Stimulated activated CD8-positive, alpha-beta memory T cell treated with anti-CD3 and anti-CD28 coated beads, Interleukin-7, amount 100 ng/mL, for 1 hour (primary cell): ENCODE measurements at places on chromosomes 4 and X.

- no peak for DNase-seq
Measured at GRCh38 chr4:142095886-142096605, 459.7 kb downstream of the IL15 start.

GRCh38 chr4:185637163-185637875 is 102.0 kb upstream of the PDLIM3 start:
- DNase-seq, result no peak

DNA sequence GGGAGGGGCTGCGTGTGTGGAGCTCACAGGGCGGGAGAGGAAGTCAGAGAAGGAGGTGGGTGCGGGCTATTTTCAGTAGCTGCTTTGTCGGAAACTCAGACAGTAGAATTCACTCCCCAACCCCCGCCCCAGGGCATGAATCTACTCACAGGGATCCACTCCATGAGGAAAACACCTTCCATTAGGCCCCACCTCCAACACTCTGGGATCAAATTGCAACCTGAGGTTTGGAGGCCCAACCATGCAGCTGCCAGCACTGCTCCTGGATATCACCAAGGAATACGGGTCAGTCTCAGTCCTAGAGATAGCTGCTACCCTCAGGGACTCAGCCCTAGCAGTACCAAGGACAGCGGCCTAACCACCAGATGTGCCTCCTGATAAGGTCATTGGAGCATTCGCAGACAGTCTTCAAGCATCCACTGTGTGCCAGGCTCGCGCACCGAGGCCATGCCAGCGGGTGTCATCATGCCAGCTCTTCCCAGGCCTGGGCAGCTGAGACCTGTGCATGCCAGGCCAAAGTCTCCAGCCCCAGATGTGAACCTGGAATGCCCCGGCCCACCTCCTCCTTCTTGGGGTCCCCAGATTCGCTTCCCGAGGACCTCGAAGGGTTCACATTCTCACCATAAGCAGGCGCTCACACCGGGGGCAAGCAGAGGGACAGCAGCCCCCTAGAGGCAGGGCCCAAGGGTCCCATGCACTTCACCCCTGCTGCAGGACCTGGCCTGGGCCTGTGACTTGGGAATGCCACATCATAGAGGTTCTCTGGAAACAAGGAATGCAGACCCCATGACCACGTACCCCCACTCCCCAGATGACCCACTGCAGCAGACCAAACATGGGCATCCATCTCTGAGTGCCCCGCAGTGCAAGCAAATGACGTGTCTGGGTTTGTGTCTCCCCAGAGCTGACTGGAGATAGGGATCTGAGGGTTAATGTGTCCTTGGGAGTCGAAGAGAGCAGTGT is 102.3 kb downstream of the ADRA2C start:
- no peak for DNase-seq

GRCh38 chr4:40924096-40924792 is 174.5 kb downstream of the NSUN7 start:
- peak; percentile 38 for DNase-seq

DNA sequence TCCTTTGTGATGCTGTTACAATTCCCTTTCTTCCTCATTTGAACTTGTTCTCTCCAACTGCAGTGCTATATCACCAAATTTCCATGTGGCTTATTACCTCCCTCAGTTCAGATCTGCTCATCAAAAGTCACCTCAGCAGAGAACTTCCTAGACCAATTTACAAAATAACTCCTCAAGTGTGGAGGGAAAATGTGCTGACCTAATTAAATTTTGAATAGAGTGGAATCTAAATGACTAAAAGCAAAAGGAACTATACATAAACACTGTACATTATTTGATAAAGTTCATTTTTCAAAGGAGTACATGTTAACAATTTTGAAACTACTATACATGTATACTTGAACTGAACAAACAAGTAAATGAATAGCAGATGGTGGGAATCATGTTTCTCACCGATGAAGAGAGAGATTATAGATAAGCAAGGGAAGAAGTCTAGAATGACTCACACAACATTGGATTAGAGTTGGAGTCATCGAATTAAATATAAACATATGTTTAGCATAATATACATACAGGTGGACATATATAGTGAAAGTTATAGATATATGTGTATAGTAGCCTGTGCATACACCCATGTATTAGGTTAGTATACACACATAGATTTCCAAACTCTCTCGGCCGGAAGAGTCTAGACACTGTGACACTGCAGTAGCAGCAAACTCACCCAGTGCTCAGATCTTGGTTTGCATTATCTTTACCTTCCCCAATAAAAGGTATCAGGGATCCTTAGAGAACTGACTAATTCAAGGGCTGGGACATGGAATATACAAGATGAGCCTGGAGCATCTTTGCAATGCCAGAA is 318.7 kb downstream of the PCDH18 start:
- no peak for DNase-seq

GRCh38 chrX:115499112-115499805 is 61.7 kb upstream of the PLS3 start:
- DNase-seq, result no peak

- no peak for DNase-seq
Measured at GRCh38 chrX:121958886-121959285, 911.5 kb downstream of the GLUD2 start.

- no peak for DNase-seq
Measured at GRCh38 chr4:150462743-150463142, 119.2 kb upstream of the MAB21L2 start.

DNA sequence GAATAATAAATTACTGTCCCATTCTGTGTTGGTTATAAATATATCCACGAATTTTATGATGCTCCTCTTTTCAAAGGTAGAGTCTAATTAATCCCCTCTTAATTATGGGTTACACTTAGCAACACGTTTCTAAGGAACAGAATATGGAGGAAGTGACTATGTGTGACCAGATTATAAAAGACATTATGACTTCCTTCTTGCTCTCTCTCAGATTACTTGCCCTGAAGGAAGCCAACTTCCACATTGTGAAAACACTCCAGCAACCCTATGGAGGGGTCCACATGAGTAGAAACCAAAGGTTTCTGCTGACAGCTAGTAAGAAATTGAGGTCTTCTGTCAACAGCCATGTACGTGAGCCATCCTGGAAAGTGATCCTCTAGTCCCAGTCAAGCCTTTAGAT is 59.3 kb downstream of the WDFY3 start:
- no peak for DNase-seq

GRCh38 chrX:140821280-140821679 is 111.7 kb downstream of the LINC00632 start:
- DNase-seq, result no peak

DNA sequence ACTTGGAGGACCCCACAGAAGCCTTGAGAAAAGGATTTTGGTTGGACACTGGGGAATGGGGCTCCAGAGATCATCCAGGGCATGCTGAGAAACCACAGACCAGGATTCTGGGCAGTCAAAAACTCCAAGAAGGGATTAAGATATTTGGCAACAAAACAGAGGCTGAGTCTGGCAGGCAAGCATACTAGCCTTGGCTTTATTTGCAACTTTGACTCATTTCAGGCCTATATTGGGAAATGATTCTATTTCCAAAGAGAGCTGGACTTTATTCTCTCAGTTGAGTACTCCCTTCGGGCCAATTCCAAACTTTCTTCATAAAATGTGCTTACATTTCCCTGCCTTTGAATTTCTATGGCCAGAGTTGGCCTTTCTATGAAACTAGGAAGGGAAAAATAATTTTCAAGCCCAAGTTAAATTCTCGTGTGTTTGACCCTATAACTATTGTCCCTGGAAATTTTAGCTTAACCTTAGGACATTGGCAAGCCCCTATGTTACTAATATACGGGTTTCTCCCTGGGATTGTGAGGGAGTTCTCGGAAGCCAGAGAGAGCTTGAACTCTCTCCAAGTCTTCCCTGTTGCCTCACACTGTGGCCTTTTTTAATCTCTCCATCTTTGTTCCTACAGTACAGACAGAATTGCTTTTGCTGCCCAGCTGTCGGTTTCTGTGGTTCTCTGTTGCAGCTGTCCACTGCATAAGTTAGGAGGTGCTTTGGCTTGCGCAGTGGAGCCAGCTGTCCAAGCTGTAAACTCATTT is 112.6 kb upstream of the FAM9A start:
- no peak for DNase-seq

DNA sequence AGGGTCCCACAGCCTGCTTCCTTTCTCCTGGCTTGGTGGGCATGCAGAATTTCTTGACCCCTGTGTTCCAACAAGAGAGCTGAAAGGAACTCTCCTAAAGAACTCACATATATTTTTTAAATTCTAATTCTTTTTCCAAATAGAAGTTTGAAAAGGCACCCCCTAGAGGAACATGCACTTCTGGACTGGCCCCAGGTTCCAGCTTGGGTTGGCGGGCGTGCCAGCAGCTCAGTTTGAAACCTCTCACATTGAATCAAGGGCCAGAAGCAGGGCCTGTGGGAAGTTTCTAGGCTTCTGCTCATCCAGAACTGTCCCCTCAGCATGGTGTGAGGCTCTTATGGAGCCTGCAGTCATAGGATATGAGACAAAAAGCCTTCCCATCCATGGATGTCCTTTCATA is 132.6 kb downstream of the ATG4A start:
- no peak for DNase-seq

GRCh38 chrX:47234583-47234982 is 1.8 kb downstream of the USP11 start:
- no peak for DNase-seq

DNA sequence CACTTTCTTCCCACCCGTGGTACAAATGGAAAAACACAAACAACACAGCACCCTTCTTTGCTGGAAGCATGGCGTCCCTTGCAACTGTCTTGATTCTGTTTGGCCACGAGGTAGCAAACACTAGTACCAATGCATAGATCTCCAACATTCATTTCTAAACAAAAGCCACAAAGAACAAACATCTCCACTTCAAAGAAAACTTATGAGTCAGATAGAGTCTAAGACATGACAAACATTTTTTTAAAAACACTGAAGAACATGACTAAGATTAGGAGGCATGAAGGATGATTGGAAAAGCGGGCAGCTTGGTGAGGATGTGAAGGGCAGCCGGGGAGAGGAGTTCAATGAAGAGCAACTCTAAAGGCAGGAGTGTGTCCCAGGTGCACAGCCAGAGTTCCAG is 197.6 kb upstream of the FAM9B start:
- no peak for DNase-seq

- no peak for DNase-seq
Measured at GRCh38 chr4:118400356-118400755, 47.6 kb upstream of the PRSS12 start.

GRCh38 chr4:51830156-51830720 is 12.7 kb upstream of the DCUN1D4 start:
- DNase-seq, result no peak

DNA sequence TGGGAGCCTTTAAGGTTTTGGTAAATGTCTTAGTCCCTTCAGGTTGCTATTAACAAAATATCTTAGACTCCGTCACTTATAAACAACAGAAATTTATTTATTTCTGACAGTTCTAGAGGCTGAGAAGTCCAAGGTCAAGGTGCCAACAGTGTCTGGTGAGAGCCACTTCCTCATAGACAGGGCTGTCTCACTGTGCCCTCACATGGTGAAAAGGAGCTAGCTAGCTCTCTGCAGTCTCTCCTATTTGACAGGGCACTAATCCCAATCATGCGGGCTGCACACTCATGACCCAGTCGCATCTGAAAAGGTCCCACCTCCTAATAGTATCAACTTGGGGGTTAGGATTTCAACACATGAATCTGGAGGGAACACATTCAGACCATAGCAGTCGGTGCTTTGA is 63.4 kb upstream of the KLF3 start:
- no peak for DNase-seq

GRCh38 chr4:47054130-47054529 is 22.8 kb downstream of the GABRB1 start:
- no peak for DNase-seq

- no peak for DNase-seq
Measured at GRCh38 chr4:167428156-167428555, 193.9 kb upstream of the SPOCK3 start.

DNA sequence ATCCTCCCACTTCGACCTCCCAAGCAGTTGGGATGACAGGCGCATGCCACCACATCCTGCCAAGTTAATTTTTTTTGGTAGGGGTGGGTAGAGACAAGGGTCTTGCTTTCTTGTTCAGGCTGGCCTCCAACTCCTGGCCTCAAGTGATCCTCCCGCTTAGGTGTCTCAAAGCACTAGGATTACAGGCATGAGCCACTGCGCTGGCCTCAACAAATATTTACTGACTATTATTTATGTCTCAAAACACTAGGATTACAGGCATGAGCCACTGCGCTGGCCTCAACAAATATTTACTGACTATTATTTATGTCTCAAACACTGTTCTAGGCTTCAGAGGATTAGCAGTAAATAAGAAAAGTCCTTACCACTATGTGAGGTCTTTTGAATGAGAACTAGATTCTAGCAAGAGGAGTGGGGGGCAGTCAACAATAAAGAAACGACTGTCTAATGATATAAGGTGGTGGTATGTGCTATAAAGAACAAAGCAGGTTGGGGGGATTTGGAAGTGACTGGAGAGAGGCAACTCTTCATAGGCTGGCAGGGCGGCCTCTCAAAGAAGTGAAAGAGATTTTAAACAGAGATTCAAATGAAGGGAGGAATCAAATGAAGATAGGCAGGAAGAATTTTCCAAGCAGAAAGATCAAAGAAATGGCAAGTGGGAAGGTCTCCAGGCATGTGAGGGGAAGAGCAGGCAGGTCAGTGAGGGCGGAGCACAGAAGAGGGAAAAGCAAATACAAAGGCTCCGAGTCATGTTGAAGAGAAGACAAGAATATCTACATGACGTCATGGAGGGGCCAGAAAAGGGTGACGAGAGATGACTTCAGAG is 12.7 kb upstream of the ACSL1 start:
- no peak for DNase-seq

DNA sequence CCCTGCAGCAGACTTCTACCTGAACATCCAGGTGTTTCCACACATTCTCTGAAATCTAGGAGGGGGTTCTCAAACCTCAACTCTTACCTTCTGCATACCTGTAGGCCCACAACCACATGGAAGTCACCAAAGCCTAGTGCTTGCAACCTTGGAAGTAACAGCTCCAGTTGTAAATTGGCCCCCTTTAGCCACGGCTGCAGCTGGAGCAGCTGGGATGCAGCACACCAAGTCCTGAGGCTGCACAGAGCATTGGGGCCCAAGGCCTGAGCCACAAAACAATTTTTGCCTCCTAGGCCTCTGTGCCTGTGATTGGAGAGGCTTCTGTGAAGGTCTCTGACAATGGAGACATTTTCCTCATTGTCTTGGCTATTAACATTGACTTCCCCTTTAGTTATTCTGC is 772.4 kb upstream of the INTU start:
- no peak for DNase-seq

DNA sequence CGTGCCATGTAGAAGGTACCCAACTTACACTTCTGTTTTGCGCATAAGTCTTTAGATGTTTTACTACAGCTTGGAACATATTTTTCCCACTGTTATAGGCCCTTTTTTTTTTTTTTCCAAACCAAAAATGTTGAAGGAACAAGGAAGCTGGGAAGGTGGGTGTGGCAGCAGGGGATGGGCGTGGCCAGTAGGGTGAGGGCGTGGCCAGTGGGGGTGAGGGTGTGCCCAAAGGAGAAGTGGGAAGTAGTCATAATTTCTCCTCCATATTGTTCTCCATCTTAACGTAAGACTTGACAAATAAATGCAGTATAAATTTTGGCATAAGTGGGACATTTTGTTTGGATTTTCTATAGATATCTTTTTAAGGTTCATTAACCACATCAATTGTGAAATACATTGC is 30.4 kb downstream of the CLDN22 start:
- no peak for DNase-seq
